Activated CD8-positive, alpha-beta memory T cell treated with anti-CD3 and anti-CD28 coated beads for 1 hour (primary cell): ENCODE measurements at places on chromosomes 4 and X.

GRCh38 chrX:112819008-112819640, 21.5 kb downstream of the AMOT start:
- no peak for DNase-seq

GRCh38 chr4:4857809-4858508, 1.5 kb upstream of the MSX1 start:
- DNase-seq, result no peak

DNA sequence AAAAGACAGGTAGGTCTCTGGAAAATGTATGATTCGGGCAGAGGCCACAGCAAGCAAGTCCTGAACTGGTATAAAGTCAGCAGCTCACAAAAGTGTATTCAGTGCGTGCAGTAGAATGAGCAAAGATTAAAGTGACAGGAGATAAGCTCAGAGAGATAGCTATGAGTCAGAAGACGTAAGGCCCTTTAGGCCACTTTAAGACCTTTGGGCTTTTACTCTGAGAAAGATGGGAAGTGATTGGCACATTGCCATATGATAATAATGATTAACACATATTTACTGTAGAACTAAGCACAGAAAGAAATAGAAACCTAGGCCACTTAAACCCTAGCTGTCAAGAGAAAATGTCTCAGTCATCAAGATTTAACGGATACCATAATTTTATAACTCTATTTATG, 51.7 kb downstream of the TBCK start:
- DNase-seq, result no peak

DNA sequence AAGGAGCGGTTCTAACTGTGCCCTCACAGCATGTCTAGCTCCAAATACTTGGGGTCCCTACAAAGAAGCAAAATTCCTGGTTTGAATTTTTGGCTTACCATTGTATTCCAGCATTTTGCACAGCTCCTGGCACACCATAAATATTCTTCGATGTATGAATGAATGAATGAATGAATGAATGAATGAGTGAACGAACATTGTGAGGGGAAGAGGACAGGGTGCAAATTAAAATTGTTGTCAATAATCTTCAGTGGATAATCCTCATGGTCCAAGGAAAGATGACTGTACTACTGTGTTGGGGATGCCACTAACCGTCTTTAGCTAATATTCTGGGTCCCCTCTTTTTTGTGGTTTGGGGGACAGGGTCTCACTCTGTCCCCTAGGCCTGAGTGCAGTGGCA, 110.9 kb upstream of the MAP3K15 start:
- DNase-seq, result no peak

- no peak for DNase-seq
These were observed 4.4 kb upstream of the BGN start for GRCh38 chrX:153490217-153490930.

- no peak for DNase-seq
These were observed 13.2 kb upstream of the CA5B start for GRCh38 chrX:15724911-15725310.

GRCh38 chr4:94690851-94691254, 66.9 kb upstream of the BMPR1B start:
- no peak for DNase-seq

GRCh38 chrX:19636980-19637379, 121.7 kb upstream of the MAP3K15 start:
- no peak for DNase-seq

- DNase-seq, result no peak
These were observed 69.8 kb downstream of the SHROOM3 start for GRCh38 chr4:76504613-76505465.

DNA sequence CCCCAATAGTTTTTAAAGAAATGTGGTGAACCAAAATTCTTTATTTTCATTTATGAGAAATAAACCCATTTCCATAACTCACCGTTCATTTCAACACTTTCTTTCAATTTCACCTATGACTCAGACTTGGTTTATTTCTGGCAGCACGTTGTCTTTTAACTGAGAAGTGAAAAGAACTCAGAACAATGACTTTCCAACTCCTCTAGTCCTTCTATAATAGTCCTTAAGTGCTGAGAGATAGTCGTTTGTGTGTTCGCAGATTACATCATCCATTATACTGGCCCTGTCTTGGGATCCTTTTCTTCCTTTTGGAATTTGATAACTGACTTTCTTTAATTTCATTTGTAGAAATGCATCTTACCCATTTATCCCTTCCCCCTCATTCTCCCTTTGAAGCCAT, 113.6 kb downstream of the GLUD2 start:
- no peak for DNase-seq
